T1000 (cell line): ENCODE measurements at places on chromosomes 5 and 9.

DNA sequence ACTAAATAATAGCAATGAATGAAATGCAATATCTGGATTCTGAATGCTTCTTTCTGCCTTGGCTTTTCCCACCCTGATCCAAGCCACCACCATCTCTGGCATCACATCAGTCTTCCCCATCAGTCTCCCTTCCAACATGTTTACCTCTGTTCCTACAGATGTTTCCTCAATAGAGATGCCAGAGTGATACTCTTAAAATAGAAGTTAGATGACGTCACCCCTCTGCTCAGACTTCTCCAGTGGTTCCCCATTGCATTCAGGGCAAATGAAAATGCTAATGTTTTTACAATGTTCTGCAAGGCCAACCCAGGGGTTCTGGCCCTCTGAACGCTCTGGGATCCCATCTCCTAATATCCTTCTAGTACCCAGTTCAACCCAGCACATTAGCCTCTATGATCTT, 305.8 kb downstream of the TRIM32 start:
- DNase-seq = no peak

- DNase-seq = no peak
Measured at GRCh38 chr5:22699319-22699718, 153.8 kb downstream of the CDH12 start.

- DNase-seq = no peak
Measured at GRCh38 chr5:57482671-57483106, at the start of gene ACTBL2. TSS of gene ACTBL2 (minus strand) at chr5:57482811. CDS start at chr5:57482707, 104 bp downstream.

DNA sequence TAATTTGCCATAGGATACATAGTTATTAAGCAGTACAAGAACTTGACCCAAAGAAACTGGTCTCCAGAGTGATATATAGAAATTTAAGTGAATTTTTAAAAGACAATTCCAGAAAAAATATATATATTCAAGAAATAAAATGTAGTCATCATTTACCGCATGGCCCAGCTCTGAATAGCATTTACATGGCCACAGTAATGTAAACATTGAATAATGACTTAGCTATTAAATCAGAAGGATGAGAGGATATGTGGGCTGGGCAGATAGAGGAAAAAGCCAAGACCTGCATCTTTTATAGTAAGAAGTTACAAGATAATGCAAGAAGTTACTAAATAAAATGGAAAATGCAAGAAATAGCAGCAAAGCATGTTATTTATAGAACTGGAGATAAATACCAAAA, 405.2 kb upstream of the WWC1 start:
- no peak for DNase-seq

DNA sequence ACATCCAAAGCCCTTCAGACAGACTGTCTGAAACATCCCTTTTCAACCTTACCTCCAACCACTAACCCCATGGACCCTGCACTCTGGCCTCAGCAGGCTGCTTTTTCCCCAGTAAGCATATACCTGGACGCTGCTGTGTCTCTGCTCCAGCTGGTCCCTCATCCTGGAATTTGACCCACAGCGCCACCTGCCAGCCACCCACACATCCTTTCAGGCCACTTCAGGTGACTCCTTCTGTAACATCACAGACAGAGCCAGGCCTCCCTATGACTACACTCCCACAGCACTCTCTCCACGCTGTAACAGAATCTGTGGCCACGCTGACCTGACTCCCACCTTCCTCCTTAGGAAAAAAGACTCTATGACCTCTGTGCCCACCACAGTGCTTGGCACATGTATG, 3.4 kb downstream of the MGAT1 start:
- DNase-seq = no peak

GRCh38 chr5:16413166-16413860, 52.3 kb downstream of the ZNF622 start:
- DNase-seq = no peak

DNA sequence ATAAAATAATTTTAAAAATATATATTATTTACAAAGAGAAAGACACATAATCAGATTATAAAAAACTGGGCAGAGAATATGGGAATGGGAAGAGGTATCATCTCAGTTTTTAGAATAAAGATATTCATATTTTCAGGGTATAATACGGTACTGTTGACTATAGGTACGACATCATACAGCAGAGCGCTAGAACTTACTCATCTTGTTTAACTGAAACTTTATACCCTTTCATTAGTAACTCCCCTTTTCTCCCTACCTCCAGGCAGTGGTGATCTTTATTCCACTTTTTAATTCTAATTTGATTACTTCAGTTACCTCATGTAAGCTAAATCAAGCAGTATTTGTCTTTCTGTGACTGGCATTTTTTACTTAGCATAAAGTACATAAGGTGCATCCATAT, 742.1 kb downstream of the MTRR start:
- DNase-seq = no peak

DNA sequence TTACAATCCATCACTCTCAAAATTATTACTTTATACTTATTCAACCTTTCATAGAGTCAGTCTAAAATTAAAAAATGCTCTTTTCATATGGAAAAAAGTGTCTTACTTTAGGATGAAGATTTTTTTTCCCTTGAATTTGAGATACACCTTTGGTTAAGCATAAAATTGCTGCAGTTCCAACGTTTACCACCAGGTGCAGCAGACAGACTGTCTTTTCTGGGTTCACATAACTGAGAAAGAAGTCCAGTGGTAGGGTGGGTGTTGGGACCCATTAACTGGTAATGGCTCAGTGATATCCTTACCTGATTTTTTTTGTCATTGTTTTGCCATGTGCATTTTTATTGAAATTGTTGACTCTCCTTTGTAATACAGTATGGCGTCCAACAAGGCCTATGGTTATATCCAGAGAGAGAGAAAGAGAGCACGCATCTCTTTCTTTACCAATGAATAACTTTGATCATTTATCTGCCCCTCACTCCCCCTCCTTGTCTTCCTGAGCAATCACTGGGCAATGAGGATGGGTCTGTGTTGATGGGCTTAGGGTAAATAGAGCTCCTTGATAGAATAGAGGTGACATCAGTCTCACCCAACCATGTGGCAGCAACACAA, 98.4 kb downstream of the FBXL7 start:
- DNase-seq = no peak

GRCh38 chr5:14678773-14679334, 14.3 kb downstream of the OTULIN start:
- DNase-seq = no peak

- no peak for DNase-seq
Measured at GRCh38 chr9:13786131-13786530, 506.6 kb upstream of the MPDZ start.

- no peak for DNase-seq
Measured at GRCh38 chr5:102819634-102820033, 64.5 kb downstream of the PAM start.

DNA sequence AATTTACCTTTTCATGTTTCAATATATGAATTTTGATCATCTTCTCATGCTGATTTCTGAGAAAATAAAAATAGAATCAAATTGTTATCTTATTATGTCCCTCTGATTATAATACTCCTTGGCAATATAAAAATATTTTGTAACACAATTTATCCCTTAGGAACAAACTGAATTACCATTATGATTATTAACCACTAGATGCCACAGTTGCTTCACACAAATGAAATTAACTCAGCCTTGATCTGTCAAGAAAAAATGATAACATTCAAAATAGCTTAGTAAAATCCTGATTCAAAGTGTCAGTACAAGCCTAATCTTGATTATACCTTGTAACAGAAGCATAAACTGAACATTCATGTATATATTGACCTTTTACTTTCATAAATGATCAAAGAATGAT, 4.8 kb upstream of the CHSY3 start:
- DNase-seq = no peak

DNA sequence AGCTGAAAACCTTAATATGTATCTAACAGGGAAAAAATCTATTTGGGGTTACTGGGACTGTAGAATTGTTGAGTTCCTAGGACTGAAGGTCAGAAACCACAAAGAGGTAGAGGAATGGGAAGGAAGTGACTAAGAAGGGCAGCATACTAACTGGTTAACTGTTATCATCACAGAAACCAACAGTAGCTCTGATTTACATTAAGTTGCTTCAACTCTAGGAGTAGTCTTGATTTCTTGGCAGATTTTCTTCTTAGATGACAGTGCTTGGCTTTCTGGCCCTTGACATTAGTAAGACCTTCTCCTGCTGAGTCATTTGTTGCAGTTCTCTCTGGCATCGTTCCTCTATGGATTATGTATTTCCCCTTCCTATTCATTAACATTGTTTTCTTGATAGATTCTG, 116.1 kb upstream of the RASA1 start:
- no peak for DNase-seq

- no peak for DNase-seq
Measured at GRCh38 chr9:95096381-95096780, 221.1 kb downstream of the FANCC start.

- no peak for DNase-seq
Measured at GRCh38 chr9:104911032-104911607, 16.8 kb downstream of the ABCA1 start.

DNA sequence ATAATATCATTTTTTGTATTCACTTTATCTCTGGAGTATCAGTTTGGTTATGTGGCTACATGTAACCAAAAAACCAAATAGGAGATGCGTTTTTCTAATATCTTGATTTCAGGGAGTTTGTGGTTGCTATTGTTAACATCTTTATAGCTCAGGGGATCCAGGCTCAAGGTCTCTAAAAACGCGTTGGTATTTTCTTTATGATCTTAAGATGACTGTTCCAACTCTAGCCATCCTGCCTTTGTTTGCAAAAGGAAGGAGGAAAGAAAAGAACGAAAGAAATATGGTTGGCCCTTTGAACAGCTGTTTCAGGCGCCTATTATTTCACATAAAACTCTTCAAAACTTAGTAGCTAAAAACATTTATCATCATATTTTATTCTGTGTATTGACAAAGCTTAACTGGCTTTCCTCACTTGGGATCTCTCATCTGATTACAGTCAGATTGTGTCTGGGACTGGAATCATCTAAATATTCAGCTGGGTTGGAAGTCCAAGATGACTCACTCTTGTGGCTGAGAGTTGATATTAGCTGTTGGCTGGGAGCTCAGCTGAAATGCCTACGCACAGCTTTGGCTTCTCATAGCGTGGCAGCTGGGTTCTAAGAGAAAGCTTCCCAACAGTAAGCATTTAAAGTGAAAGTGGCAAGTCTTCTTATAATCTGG, 60.1 kb downstream of the FAM174A start:
- peak; percentile 21 for DNase-seq

- DNase-seq = no peak
Measured at GRCh38 chr5:177994063-177994462, 2.0 kb downstream of the PROP1 start.

GRCh38 chr9:1495282-1496030, 445.3 kb downstream of the DMRT2 start:
- no peak for DNase-seq

DNA sequence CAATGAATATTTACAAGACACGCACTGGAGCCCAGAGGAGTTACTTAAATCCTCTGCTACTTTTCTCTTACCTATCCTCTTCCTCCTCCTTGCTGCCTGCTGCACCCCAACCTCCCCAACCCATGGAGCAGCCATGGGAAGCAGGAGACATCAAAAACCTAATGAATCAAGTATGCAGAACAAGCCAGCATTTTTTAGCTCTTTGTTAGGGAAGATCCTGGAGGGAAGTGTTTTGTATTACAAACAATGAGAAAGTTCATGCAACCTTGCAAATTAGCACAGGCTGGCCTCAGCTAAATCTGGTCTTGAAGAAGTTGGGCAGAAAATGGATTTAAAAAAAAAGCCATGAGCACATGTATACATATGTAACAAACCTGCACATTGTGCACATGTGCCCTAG, 498.8 kb downstream of the KIF4B start:
- DNase-seq = no peak

DNA sequence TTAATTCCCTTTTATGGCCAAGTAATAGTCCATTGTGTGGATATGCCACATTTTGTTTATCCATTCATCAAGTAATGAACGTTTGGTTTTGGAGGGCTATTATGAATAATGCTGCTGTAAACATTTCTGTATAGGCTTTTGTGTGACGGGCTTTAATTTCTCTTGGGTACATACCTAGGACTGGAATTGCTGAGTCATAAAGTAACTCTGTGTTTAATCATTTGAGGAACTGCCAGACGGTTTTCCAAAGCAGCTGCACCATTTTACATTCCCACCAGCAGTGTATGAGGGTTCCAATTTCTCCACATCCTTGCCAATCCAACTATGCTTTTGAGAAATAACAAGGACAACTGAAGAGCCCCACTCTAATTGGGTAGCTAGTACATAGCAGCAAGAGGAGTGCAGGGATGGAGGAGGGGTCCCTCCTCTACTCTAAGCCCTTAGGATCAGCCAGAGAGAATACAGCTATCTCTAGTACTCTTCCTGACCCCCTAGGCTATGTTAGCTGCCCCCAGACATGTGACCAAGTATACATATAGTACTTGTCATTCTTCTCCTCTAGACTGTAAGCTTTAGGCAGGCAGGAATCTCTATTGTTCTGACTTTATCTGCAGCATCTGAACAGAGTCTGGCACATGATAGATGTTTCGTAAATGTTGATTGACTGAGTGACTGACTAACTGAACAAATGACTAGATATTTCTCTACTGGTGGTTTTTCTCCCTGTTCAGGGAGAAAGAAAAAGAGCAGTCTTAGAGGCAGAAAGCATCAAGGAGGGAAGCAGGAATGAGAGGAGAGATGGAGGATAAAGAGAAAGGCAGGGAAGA, 22.1 kb upstream of the MATR3 start:
- DNase-seq = no peak

GRCh38 chr5:12974856-12975255, 969.6 kb downstream of the DNAH5 start:
- DNase-seq = no peak

DNA sequence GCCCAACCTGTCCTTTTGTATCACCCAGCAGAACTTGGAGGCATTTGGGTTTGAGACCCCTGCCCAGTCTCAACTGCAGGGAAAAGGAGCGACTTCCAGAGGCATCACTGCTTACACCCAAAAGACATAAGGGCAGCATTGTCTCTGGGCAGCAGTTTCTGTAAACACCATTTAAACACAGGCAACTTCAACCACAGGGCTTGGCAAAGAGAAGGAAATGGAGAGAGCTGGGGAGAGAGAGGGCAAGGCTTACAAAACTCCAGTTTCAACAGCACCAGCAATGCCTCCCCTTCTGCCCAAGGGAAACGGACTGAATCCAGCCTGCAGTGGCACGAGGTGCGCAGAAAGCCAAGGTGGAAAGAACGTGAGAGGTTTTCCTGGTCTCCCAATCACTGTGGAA, 147.6 kb downstream of the ROR2 start:
- no peak for DNase-seq

DNA sequence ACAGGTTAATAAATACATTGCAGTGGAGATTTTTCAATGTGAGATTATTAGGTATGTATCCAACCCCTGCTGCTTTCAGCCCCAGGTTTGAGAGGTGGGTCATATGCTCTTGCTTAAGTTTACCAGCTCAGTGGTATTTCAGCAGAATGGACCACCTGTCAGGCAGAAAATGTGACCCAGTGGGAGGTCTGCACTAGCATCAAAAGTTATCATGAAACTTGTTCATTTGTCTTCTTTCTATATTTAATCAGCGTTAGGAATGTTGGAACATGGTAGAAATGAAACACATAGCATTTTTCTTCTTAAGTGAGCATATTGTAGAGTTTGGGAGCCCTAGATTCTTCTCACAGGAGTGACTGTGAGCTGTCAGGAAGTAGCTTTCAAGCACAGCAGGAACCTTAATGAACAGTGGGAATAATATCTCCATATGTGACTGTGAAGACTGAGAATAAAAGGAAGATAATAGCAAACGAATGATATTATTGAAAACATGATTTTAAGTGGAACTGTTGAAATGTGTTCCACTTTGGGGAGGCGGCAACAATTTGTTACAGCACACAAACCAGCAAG, 596.9 kb upstream of the CDH6 start:
- no peak for DNase-seq
